ENCODE measurements at places on chromosomes 7 and 10. TPM values are rescaled to one million over a fixed set of nuclear protein-coding genes. Genes with fewer than 3 reads are reported as not detected.
A peak's percentile ranks its signal among the peaks of the same experiment; 100 is the strongest.

Gene FAM13C
- polyA plus RNA-seq, result 3.1 TPM

GRCh38 chr10:112223725-112224124 lies 40.2 kb upstream of the GPAM start:
- H3K4me1 ChIP-seq, result no peaks in the 10 kb centered on the region
- no peak for DNase-seq
- H3K4me3 ChIP-seq, result no peak overlapping the region
- no peaks in the 10 kb centered on the region for H3K27me3 ChIP-seq
- no peak overlapping the region for H3K27ac ChIP-seq

- H3K4me3 ChIP-seq, result no peak overlapping the region
- peak overlapping the region; percentile 60 for H3K27ac ChIP-seq
- H3K36me3 ChIP-seq, result no peaks in the 10 kb centered on the region
Measured at GRCh38 chr7:47498229-47499056, 83.5 kb downstream of the TNS3 start.

GRCh38 chr10:77970869-77971803 lies 44.6 kb upstream of the DLG5 start:
- no peaks in the 10 kb centered on the region for H3K36me3 ChIP-seq
- no peaks in the 10 kb centered on the region for H3K4me1 ChIP-seq
- no peak overlapping the region for H3K4me3 ChIP-seq
- DNase-seq, result no peak
- H3K27me3 ChIP-seq, result no peaks in the 10 kb centered on the region
- H3K27ac ChIP-seq, result peak overlapping the region; percentile 34

Gene GPR26
- not detected for polyA plus RNA-seq

DNA sequence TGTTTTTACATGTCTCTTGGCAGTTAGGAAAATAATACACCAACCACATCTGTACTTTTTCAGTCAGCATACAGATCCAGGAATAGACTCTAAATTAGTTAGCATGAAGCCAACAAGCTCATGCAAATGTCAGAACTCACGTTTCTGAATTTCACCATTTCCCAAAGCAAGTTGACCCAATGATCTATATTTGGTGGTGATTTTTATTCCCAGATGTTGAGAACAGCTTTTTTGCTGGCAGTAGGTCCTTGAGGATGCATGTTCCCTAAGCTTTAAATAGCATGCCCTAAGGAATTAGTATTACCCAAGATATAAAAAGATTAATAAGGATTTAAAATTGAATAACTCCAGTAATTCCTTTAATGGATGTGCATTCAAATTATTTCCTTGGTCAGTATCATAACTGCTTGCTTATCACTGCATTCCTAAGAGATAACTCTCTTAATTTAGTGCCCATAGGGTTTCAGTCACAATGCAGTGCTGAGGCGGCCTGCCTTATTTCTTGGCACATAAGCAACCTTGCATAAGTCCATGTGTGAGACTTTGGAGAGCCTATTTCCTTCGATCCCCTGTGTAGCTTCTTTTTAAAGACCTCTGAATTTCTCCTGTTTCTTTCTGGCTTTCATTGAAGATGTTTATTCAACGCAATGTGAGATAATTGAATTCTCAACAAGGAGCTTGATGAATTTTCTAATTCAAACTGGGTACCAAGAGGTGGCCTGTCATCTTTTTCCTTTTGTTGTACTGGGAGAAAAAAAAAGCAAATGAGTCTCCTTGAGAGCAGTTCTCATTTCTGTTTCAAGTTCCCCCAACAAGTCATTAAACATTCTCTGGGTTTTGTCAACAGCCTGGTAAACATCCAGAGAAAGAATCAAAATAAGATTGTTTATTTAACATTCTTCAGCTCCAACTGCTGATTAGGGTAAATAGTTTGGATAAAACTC lies 135.3 kb upstream of the MEOX2 start:
- DNase-seq, result no peak
- no peak overlapping the region for H3K27ac ChIP-seq

GRCh38 chr7:73831834-73832651 lies 1.2 kb downstream of the CLDN4 start:
- H3K27ac ChIP-seq, result peak overlapping the region; percentile 98
- no peaks in the 10 kb centered on the region for H3K36me3 ChIP-seq
- H3K4me3 ChIP-seq, result peak overlapping the region; percentile 68

Gene MMD2
- not detected for polyA plus RNA-seq

Gene CAMK1D
- polyA plus RNA-seq, result 2.9 TPM

GRCh38 chr10:119358152-119358512 lies 150.8 kb downstream of the GRK5 start:
- no peak overlapping the region for H3K4me3 ChIP-seq
- peaks cover 9% of the 10 kb centered on the region for H3K4me1 ChIP-seq
- DNase-seq, result no peak
- H3K36me3 ChIP-seq, result no peaks in the 10 kb centered on the region

DNA sequence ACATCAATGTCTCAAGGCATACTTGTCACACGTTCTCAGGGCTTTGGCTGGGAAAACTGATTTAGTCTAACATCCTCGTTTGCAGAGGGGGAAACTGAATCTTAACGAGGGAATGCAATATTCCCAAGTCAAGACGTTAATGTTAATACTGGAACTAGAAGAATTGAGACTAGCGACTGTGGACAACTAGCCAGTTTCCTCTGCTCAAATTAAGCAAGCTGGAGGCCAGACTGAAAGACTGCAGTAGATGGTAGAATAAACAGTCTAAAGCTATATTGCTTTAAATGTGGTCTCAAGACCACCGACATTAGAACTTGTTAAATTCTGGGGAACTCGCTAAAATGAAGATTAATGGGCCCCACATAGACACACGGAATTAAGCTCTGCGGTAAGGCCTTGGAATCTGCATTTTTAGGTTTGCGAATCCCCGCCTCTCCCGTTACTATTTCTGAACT lies 639 bp upstream of the TFAM start:
- no peaks in the 10 kb centered on the region for H3K27me3 ChIP-seq
- DNase-seq, result no peak
- H3K36me3 ChIP-seq, result peaks cover under 1% of the 10 kb centered on the region
- H3K4me1 ChIP-seq, result no peaks in the 10 kb centered on the region

- no peak overlapping the region for H3K27ac ChIP-seq
- no peak for DNase-seq
- H3K4me3 ChIP-seq, result no peak overlapping the region
- H3K36me3 ChIP-seq, result no peaks in the 10 kb centered on the region
- no peaks in the 10 kb centered on the region for H3K4me1 ChIP-seq
Measured at GRCh38 chr10:14329746-14330173, 964 bp downstream of the FRMD4A start.

Gene ELAPOR2
- polyA plus RNA-seq, result 3.2 TPM

Gene KLF14
- 0.15 TPM for polyA plus RNA-seq

GRCh38 chr7:102221961-102222360 lies 64.7 kb upstream of the SH2B2 start:
- H3K4me3 ChIP-seq, result no peak overlapping the region
- H3K27ac ChIP-seq, result no peak overlapping the region
- DNase-seq, result no peak

Gene PIP
- not detected for polyA plus RNA-seq

All from pancreas (tissue), 10 donors.